IMR-90 (cell line): ENCODE measurements at places on chromosomes 12 and 14. TPM values are rescaled to one million over a fixed set of nuclear protein-coding genes. Genes with fewer than 3 reads are reported as not detected.

GPR135 gene
- 1.3 and 1.7 TPM in 2 replicates for total RNA-seq

GPR68 gene
- 0.28 and 0.72 TPM in 2 replicates for total RNA-seq

TAS2R9 gene
- total RNA-seq: under 0.01 TPM in 1 of 2 replicates, not detected in the other

SLC24A4 gene
- under 0.01 TPM in 1 of 2 replicates, not detected in the other for total RNA-seq

KRT6A gene
- not detected in 2 replicates for total RNA-seq

ISCA2 gene
- total RNA-seq: 5.4 and 9.2 TPM in 2 replicates

CIROP gene
- total RNA-seq: 0.28 and 0.36 TPM in 2 replicates

- H3K36me3 ChIP-seq: no peaks in the 10 kb centered on the region
- no peaks in the 10 kb centered on the region for H3K27me3 ChIP-seq
- no peak for DNase-seq
- no peak overlapping the region for H3K27ac ChIP-seq
- peaks cover 4% of the 10 kb centered on the region for H3K4me1 ChIP-seq
These were observed 63.1 kb upstream of the ARID2 start for GRCh38 chr12:45666396-45666795.

DNA sequence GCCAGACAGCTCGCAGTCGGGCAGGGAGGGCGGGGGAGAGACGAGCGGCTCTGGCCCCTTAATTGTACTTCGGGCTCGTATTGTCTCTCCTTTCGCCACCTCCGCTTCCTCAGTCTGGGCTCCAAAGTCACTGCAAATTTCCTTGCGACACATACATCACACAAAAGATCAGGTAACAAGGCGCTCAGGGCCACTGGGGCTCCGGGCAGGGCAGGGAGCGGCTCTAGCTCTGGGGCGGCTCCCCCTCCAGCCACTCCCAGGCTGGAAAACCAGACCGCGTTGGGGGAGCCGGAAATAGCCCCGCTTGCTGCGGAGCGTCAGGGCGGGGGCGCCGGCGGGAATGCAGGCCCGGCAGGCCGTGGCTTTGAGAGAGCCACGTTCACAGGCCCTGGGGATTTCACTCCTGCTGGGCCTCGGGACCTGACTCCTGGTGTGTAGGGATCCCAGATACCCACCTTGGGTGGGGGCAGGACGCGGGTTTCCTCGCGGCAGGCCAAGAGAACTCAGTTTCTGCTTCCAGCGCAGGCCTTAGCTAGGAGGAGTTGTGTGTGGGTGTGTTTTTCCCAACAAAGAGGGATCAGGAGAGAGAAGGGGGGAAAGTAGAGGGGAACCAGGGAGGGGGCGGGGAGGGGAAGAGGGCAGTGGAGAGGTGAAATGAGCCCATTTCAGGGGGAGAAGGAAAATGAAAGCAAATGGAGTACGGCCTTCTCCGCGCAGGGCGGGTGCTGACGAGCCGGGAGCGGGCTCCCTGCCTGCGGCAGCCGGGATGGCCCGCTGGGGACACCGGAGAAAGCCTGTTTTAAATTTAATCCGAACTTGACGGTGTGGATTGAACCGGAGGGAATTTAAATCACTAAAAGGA, 4.4 kb upstream of the HOXC9 start:
- no peak overlapping the region for H3K4me3 ChIP-seq
- H3K27me3 ChIP-seq: peaks cover 98% of the 10 kb centered on the region
- H3K4me1 ChIP-seq: peaks cover 2% of the 10 kb centered on the region; the same call in 1 of the 2 replicates
- no peak overlapping the region for H3K27ac ChIP-seq
- DNase-seq: no peak

GRCh38 chr14:103500148-103500990, 22.3 kb downstream of the CKB start:
- no peak overlapping the region for H3K27ac ChIP-seq
- peak; percentile 81 for DNase-seq
- H3K4me3 ChIP-seq: no peak overlapping the region
- peaks cover 58% of the 10 kb centered on the region for H3K36me3 ChIP-seq

GRCh38 chr14:100673085-100673806, 53.4 kb upstream of the DLK1 start:
- no peak for DNase-seq
- peaks cover 54% of the 10 kb centered on the region for H3K27me3 ChIP-seq
- no peak overlapping the region for H3K4me3 ChIP-seq
- H3K36me3 ChIP-seq: no peaks in the 10 kb centered on the region
- H3K27ac ChIP-seq: no peak overlapping the region

DNA sequence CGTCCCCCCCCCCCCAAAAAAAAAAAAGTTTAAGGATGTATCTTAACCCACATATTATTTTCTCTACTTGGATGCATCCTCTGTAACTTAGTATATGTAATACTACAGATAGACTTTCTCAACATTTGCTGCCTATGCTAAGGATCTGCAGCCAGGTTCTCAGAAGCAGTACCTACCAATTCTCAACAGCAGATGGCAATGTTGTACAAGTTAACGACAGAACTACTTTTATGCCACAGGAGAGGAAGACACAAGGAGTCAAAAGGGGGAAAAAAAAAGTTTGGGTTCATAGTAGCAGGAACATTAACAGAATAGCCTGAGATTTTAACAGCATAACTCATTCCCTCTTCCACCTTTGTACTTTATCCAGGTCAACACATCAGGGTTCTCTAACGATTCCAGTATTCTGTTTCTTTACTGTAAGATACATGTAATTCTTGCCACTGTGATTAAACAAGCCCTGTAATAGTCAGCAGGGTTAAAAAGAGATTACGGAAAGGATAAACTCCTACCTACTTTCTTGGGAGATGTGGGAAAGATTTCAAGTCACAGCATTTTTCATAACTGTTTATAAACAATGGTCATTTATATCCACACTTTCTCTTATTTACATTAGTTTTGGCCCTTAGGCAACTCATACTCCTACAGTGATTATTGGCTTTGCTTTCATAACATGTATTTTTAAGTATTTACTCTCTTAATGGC, 5.7 kb upstream of the NEK9 start:
- DNase-seq: peak; percentile 74
- no peak overlapping the region for H3K4me3 ChIP-seq
- no peaks in the 10 kb centered on the region for H3K4me1 ChIP-seq
- H3K27me3 ChIP-seq: no peaks in the 10 kb centered on the region
- no peak overlapping the region for H3K27ac ChIP-seq
- peaks cover 14% of the 10 kb centered on the region for H3K36me3 ChIP-seq

DNA sequence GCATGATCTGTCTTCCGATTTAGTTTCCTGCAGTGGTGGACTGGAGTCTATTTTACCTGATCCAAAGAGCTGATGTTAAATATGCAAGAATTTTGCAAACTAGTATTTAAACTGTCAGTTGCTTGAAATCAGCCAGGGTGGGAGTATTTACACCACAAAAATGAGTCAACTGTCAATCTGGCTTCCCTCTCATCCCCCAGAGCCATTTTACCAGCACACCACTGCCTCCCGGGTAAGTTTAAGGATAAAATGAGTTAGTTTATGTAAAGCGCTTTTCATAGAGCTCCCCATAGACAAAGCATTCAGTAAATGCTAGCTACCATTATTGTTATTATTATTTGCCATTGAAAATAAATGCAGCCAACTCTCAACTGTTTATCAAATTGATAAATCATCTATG, 106.3 kb upstream of the FRMD6 start:
- H3K36me3 ChIP-seq: no peaks in the 10 kb centered on the region
- H3K4me3 ChIP-seq: no peak overlapping the region
- DNase-seq: no peak
- H3K27ac ChIP-seq: no peak overlapping the region
- H3K4me1 ChIP-seq: peaks cover 13% of the 10 kb centered on the region

DNA sequence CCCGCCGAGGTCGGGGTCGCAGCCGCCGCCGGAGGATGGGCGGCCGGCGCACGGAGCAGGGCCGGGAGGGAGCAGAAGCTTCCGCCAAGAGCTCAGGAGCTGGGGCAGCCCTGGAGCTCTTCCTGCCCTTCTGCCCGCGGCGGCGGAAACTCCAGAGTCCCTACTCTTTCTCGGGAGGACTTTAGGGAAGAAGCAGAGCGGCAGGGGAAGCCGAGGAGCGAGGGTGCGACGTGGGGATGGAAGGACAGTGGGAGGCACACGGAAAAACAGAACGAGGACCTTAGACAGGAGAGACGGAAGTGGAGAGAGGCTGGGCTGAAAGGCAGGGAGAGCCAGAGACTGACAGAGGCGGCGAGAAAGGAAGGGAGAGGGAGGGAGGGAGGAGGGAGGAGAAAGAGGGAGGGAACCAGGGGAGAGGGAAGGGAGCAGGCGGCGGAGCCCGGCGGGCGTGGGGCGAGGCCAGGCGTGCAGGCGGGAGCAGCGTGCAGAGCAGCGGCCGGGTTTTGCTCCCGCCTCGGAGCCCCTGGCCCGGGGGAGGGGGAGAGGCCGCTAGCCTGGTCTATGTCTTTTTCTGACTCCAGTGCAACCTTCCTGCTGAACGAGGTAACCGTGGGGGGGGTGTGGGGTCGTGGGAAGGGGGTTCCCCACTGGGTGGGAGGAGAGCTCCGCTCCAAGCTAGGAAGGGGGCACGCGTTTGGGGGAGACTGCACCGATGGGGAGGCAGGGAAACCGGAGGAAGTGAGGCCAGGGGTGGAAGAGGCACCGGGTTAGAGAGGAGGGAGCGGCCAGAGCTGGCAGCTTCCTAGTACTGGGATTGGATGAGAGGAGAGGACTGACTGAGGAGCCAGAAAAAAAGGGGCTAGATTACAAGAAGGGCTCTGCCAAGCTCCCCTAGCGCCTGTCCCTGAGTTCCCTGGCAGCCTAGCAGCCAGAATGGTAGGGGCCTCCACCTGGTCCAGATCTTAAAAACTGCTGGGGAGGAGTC, 2.9 kb upstream of the CACNB3 start:
- H3K27ac ChIP-seq: peak overlapping the region; percentile 97
- peak; percentile 78 for DNase-seq
- peaks cover 38% of the 10 kb centered on the region for H3K4me1 ChIP-seq

- H3K27ac ChIP-seq: no peak overlapping the region; the same call in 1 of the 2 replicates
- no peaks in the 10 kb centered on the region; the same call in 1 of the 2 replicates for H3K27me3 ChIP-seq
- no peaks in the 10 kb centered on the region for H3K36me3 ChIP-seq
- DNase-seq: peak; percentile 32
These were observed 26.5 kb downstream of the ZBTB42 start for GRCh38 chr14:104827177-104828055.

DNA sequence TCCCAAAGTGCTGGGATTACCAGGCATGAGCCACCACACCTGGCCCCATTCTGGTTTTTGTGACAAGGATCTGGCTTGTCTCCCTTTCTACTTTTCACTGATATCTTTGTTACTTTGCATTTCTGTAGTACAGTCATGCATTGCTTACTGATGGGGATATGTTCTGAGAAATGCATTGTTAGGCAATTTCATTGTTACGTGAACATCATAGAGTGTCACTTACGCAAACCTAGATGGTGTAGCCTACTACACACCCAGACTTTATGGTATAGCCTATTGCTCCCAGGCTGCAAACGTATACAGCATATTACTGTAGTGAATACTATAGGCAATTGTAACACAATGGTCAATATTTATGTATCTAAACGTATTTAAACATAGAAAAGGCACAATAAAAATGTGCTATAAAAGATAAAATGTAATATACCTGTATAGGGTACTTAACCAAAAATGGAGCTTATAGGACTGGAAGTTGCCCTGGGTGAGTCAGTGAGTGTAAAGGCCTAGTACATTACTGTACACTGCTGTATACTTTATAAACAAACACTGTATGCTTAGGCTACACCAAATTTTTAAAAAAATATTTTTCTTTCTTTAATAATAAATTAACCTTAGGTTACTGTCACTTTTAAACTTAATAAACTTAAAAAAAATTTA, 16.0 kb downstream of the MRPL42 start:
- no peak overlapping the region for H3K4me3 ChIP-seq
- H3K36me3 ChIP-seq: peaks cover 40% of the 10 kb centered on the region
- H3K4me1 ChIP-seq: peaks cover 10% of the 10 kb centered on the region
- H3K27ac ChIP-seq: no peak overlapping the region
- peak; percentile 19 for DNase-seq
- H3K27me3 ChIP-seq: no peaks in the 10 kb centered on the region

DNA sequence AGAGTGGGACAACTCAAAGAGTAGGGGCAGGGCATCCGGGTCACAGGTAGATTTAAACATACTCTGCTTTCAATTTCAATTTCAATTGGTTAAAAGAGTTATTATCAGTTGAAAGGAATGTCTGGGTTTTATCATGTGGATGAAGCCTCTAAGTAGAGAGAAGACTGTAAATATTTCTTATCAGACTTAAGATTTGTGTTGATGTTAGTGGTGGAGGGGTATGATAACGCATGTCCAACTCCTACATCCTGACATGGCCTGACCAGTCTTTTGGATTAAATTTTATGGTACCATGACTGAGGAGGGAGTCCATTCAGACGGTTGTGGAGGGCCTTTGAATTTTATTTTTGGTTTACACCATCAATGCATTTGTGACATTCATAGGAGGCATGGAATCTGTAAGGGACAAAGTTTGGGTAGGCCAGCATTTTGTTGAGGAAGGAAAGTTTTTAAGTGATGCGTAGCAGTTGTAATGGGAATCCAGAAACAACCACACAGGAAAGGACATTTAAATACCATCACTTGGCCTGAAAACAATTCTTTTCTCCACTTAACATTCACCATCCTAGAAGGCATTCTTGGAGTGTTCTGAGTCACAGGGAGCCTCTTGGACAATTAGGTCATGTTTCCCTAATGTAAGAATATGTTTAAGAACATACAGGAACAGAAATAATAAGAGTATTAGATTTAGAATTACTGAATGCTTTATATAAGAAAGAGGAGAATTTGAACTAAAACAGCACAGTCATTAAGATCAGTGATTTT, 371.9 kb downstream of the ATP23 start:
- H3K27ac ChIP-seq: peak overlapping the region; percentile 58; the same call in 1 of the 2 replicates
- peaks cover 15% of the 10 kb centered on the region for H3K4me1 ChIP-seq
- H3K27me3 ChIP-seq: no peaks in the 10 kb centered on the region
- H3K4me3 ChIP-seq: no peak overlapping the region

GRCh38 chr14:27427796-27428195, 830.0 kb upstream of the NOVA1 start:
- no peak overlapping the region for H3K4me3 ChIP-seq
- H3K4me1 ChIP-seq: no peaks in the 10 kb centered on the region
- H3K36me3 ChIP-seq: no peaks in the 10 kb centered on the region

DNA sequence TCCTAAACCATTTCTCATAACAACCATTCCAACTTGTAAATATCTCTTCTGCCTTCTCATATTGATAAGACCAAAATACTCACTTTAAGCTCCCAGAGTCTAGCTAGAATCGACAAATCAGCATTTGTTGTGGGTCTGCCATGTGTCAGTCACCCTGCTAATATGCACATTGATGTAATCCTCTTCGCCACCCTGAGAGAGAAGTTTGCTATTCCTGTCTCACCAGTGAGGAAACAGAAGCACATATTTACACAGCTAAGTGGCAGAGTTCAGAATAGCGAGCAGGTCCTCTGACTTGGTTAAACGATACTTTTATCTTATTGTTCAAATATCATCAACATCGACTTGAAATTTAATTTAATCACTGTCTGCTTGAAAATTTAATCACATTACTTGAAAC, 142.1 kb downstream of the ANO4 start:
- no peaks in the 10 kb centered on the region for H3K4me1 ChIP-seq
- H3K27ac ChIP-seq: no peak overlapping the region
- no peaks in the 10 kb centered on the region for H3K27me3 ChIP-seq
- no peak for DNase-seq
- 0 out of 2 replicates have a peak, but pooled peaks cover 2% of the 10 kb centered on the region for H3K36me3 ChIP-seq

DNA sequence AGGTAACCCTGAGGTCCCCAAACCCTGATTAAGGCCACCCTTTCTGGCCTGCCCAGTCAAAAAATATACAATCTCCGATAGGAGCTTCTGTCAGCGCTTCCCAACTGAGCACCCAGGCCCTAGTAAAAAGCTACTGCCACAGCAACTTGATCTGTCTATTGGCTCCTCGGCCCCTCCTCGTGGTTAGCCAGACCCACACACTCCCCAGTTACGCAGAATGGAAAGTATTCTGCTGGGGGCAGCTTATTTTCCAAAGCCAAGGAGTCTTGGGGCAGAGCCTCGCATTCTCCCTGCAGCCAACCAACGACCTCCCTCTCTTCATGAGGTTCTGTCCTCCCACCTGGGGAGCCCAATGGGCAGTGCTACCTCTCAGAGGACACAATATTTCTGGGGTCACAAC, 32.1 kb downstream of the FMNL3 start:
- no peak for DNase-seq
- no peak overlapping the region for H3K27ac ChIP-seq
- no peaks in the 10 kb centered on the region for H3K36me3 ChIP-seq
- H3K4me3 ChIP-seq: no peak overlapping the region
